ENCODE measurements at places on chromosomes 6 and 20.

DNA sequence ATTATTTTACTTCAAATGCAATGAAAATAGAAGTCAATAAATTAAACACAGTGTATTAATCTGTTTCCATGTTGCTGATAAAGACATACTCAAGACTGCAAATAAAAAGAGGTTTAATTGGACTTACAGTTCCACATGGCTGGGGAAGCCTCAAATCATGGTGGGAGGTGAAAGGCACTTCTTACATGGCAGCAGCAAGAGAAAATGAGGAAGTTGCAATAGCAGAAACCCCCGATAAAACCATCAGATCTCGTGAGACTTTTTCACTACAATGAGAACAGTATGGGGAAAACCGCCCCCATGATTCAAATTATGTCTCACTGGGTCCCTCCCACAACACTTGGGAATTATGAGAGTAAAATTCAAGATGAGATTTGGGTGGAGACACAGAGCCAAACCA is 82.2 kb downstream of the GPR63 start:
- DNase-seq, result no peak

DNA sequence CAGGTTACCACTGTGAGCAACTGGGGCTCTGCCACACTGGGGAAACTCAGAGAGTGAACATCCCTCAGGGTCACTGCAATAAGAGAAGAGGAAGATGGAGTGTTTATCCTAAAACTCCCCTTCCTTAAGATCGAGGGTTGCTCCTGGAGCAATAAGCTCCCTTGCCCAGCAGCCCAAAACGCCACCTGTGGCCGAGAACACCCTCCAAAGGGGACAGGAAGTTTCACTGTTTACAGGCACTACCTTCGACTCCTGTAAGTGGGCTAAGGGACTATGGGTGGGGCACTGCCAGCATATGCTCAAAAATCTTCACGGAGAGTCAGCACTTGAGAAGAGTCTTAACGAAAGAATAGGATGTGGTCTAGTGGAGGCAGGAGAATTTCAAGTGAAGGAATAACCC is 132.5 kb downstream of the FAXC start:
- no peak for DNase-seq

- DNase-seq, result no peak
Measured at GRCh38 chr6:166969390-166970002, 13.1 kb upstream of the RNASET2 start.

DNA sequence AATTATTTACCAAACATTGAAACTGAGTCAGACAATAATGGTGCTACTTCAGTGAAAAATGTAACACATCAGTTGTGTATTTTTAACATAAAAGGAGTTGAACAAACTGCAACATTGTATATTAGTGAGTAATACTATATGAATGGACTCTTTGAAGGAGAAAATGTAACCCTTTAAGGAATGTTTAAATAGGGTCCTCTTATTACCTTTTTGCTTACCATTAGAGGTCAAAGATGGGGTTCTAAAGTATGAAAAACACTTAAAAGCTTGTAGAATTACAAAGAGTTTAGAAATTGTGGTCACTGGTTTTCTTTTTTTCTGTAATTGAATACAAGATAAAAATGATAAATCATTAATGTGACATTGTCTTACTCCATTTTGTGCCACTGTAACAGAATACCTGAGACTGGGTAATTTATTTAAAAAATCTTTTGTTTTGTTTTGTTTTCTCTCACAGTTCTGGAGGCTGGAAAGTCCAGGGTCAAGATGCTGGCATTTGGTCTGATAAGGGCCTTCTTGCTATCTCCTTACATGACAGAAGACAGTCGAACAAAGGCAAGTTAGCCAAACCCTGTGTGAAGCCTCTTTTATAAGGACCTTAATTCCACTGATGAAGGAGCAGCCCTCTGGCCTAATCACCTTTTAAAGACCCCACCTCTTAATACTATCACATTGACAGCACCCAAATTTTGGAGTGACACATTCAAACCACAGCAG is 43.2 kb downstream of the SESN1 start:
- no peak for DNase-seq

GRCh38 chr20:63911176-63911575 is 16.2 kb downstream of the DNAJC5 start:
- no peak for DNase-seq

- no peak for DNase-seq
Measured at GRCh38 chr6:94372229-94372628, 952.9 kb upstream of the EPHA7 start.

- DNase-seq, result peak; percentile 89
Measured at GRCh38 chr6:87213364-87213763, 58.0 kb downstream of the ZNF292 start.

DNA sequence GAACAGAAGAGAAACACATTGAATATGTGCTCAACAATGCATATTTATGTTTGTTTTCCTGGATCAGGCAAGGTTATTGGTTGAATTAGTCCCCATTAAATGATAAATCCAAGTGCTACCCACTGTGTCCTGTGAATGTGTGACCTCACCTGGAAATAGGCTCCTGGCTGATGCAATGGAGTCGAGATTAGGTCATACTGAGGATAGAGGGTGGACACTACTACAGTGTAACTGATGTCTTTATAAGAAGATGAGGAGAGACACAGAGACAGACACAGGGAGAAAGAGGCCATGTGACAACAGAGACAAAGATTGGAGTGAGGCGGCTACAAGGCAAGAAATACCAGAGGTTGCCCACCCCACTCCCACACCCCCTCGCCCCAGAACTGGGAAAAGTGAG is 559.3 kb downstream of the C6orf118 start:
- no peak for DNase-seq

GRCh38 chr20:46350201-46350985 is 42.1 kb upstream of the CDH22 start:
- DNase-seq, result no peak

DNA sequence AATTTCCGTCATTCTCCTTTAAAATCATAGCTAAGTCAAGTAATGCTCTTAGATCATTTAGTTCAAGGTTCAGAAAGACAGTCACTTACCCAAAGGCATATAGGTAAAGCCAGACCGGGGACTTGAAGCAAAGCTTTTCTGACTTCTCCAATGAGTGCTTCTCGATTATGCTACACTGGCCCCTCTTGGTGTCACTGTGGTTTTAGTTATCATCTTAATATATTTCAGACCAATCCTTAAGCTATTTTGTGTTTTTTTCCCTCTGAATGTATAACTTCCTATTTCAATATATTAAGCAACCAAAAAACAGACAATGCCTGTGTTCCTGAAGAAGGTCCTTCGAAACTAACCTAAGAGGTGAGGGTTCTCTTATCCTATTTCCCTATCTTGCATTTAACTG is 3.9 kb downstream of the PRDM1 start:
- DNase-seq, result no peak

- DNase-seq, result no peak
Measured at GRCh38 chr20:50285376-50286173, 94.9 kb downstream of the CEBPB start.

DNA sequence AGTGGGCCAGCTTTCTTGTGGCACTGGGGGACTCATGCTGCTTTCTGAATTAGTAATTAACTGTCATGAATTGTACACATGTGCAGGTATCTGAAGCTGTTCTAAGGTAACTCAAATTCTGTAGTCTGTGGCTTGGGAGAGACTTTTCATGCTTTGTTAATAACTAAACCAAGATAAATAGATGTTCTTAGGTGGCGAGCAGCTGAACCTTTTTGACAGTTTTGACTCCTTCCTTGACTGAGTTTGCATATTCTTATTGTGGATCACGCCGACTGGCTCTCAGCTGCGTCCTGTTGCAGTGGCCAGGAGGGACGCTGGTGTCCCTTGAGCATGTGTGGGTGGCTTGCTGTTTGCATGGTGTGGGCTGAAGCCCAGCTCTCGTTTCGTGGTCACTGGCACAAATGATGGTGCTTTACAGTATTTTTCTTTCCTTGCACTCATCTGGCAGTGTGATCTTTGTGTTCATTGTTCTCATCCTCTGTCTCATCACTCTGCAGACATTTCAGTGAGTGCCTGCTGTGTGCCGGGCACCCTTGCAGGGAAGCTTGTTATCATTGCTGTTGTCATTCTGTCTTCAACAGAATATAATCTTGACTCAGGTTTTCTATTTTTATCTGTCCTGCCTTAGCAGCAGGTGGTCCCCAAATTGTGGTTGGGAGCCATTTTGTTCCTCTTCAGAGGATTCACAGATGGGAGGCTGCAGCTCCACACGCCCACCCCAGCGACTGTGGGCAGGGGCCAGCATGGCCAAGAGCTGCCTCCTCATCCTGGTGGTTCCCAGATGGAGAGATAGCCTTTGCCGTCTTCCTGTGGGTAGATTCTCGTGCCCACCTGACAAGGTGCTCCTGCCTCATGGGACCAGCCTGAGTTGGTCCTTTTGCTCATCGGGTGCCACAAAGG is 39.6 kb downstream of the DUSP22 start:
- DNase-seq, result no peak

- no peak for DNase-seq
Measured at GRCh38 chr6:27168586-27169443, 78.7 kb upstream of the PRSS16 start.

DNA sequence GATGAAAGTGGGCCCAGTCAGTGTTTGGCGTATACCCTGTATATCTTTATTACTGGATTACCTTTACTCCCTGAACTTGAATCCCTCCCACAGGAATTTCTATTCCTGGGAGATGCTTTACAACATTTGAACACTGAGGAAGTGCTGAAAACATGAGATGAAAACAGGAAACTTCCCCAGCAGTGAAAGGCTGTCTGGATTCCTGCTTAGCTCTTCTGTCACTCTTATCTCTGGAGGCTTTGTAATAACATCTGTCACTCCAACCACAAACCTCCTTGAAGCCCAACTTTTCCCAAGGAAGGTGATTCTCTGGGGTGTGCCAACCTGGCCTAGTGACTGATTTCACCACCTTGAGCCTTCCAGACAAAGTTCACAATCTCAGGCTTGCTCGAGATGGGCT is 264.5 kb upstream of the BMP2 start:
- no peak for DNase-seq

- no peak for DNase-seq
Measured at GRCh38 chr20:18372296-18372695, 84.0 kb downstream of the ZNF133 start.

DNA sequence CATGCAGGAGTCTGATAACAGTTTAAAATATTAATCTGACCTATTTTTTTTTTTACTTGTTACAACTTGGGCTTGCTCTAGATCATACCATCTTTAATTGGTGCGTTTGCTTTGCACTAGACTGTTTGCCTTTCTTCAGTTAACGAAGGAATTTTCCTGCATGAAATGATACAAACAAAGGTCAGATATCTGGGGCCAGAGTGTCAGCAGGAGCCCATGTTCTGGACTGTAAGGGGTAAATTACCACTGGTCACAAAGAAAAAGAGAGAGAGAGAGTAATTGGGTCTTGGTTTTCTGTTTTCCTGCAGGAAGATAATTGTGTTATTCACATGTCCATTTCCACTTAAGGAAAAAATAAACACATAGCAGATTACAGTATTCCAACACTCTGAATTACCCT is 399.4 kb upstream of the MARCKS start:
- no peak for DNase-seq

- DNase-seq, result no peak
Measured at GRCh38 chr6:84775751-84776150, 11.4 kb upstream of the TBX18 start.

GRCh38 chr20:57996936-57997890 is 231.2 kb downstream of the ANKRD60 start:
- DNase-seq, result no peak

GRCh38 chr6:35213824-35214756 is at the start of gene SCUBE3:
Gene SCUBE3 (plus strand): TSS chr6:35213956. CDS start chr6:35214419, 463 bp downstream.
- peak; percentile 52 for DNase-seq

- no peak for DNase-seq
Measured at GRCh38 chr20:58850693-58851174, at the start of gene GNAS-AS1. Gene GNAS-AS1 (minus strand): TSS chr20:58850902.

- DNase-seq, result peak; percentile 44
Measured at GRCh38 chr20:20780127-20780824, 67.8 kb upstream of the RALGAPA2 start.

DNA sequence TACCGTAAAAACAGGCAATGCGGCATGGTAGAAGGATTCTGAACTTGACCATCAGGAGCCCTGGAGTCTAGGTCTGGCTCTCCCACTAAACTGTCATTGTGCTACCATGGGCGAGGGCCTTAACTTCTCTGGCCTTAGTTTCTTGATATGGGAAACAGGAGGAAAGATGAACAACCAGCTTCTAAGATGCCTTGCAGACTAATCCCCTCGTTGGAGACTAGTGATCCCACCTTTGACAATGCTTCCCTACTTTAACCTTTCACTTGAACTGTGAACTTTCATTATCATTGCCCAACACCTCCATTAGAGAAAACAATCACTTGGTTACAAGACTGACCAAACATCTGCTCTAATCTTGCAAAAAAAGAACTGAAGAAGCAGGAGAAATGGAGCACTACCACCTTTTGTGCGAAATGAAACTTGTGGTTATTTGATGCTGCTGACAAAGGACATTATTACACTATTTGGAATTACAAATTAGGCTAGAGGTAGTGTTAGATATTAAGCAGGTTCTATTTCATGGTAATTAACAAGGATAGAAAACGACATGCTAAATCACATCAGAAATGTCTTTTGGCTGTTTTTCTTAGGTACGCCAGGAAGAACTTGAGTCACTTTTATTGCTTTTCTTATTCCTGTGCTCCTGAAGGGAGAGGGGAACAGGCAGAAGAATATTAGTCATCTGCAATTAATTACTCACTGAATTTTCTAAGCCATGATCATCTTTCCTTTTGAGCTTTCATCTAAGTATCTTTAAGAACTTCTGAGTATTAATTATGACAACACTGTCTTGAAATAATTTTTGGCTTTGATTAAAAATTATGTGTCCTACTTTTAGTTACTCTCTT is 39.1 kb upstream of the ARHGAP18 start:
- DNase-seq, result no peak

DNA sequence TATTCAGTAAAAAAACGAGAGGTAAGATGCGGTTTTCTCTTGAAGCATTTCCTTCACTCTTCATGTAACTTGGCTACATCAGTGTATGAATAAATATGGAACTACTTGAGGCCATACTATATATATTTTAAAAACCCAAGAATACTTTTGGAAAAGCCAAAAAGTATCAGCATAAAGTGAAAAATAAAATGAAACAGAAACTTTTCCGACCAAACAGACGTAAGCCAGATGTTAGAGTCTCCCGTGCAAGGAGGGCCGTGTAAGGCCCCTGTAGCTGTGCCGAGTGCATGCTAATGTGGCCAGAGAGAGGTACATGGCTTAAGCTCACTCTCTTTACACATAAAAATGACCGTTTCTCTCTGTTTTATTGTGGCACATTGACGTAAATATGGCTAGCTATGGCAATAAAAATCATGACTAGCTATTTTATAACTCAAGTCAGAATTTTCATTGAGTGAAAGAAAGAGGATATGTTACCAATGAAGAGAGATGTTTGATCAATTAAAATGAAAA is 140.1 kb upstream of the GMDS start:
- no peak for DNase-seq

- no peak for DNase-seq
Measured at GRCh38 chr6:82078286-82078908, 169.1 kb downstream of the IBTK start.

GRCh38 chr20:36344517-36345132 is 38.5 kb downstream of the DLGAP4 start:
- DNase-seq, result peak; percentile 85

DNA sequence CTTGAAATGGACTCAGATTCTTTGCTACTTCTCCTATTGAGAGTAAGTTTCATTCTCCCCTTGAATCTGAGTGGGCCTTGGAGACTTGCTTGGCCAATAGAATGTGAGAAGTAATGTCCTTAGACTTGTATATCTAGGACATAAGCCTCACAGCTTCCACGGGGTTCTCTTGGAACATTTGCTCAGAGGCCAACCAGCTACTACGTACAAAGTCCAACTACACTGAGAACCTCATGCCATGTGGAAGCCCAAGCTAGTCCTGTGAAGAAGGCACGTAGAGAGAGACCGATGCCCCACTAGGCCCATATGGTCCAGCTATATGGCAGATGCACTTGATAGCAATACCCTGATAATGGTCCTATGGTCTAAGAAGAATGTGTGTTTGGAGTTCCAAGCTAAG is 22.9 kb downstream of the TMEM14A start:
- DNase-seq, result no peak

All from trophoblast cell (in vitro differentiated cells and primary cell).